Activated T-helper 17 cell treated with anti-CD3 and anti-CD28 coated beads, Interleukin-2, amount 50 U/mL, for 72 hours (primary cell): ENCODE measurements at places on chromosomes 2 and 18. TPM values are rescaled to one million over a fixed set of nuclear protein-coding genes. Genes with fewer than 3 reads are reported as not detected.

The ABHD1 gene
- total RNA-seq, result 0.17 TPM

The CKAP2L gene
- total RNA-seq, result 35.8 TPM

The TUBB8B gene
- 0.22 TPM for total RNA-seq

The CHRNG gene
- not detected for total RNA-seq

The CEBPZOS gene
- total RNA-seq, result 49.6 TPM

The SLC19A3 gene
- not detected for total RNA-seq

The PHOSPHO2 gene
- 4.3 TPM for total RNA-seq
